T-helper 2 cell (primary cell): ENCODE measurements at places on chromosomes 6 and 20.

GRCh38 chr6:113645576-113645970, 211.6 kb upstream of the MARCKS start:
- DNase-seq = no peak

GRCh38 chr6:114354482-114354881, 11.7 kb upstream of the HS3ST5 start:
- DNase-seq = no peak

DNA sequence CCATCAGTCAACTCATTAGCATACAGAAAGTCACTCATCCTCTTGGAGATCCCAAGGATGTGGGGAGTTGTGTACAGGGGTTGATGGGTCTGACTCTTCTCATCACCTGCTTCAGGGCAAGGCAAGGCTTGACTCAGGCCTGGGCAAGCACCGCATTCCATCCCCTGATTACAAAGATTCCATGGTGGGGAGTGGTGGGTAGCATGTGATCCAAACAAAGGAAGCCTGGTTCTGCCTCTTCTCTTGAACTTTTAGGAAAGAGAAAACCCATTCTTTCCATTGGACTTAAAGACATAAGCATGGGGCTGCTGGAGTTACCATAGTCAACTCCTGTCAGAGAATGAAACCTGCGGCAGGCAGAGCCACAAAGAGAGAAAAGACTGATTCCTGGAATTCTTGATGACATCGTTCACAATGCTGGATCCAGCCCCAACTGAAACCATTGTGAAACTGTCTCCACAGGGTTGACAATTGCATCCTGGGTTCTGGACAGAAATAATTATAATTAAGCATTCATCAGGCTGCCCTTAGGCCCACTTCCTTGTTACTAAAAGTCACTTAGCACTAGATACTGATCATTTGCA, 235.8 kb upstream of the KCNG1 start:
- DNase-seq = no peak

GRCh38 chr6:111952274-111952673, 79.0 kb upstream of the FYN start:
- no peak for DNase-seq

DNA sequence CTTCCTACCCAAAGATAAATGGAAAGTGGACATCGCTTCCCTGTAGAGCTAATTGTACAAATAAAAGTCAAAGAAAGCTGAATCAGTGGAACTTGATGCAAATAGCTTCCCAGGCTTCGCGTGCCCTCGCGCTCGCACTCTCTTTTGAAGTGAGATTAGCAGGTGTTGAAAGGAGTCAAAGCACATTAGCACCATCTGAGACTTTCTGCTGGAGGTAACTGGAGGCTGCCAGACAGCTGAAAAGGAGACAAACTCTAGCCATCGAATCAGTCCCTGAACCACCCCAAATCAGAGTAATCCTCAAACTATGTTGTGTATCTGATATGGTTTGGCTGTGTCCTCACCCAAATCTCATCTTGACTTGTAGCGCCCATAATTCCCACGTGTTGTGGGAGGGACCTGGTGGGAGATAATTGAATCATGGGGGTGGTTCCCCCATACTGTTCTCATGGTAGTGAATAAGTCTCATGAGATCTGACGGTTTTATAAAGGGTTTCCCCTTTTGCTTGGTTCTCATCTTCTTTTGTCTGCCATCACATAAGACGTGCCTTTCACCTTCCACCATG, 23.7 kb downstream of the SULF2 start:
- no peak for DNase-seq
